ENCODE measurements at places on chromosomes 2 and 18.

DNA sequence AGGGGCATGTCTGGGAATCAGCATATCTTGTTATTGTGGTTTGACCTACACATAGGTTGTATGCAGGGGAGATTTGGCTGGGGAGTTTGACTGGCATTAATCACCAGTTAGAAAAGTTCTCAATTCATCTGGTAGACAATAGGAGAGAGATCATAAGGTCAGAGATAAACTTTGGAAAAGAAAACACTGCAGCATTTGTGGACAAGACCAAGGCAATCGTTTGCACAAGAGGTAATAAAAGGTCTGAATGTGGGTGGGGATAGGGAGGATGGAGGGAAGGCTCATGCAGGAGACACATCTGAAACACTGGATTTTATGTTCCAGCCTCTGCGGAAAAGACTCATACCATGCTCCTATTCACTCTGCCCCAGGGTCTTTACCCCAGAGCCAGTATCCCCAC is 136.9 kb downstream of the MAIP1 start:
- no peak for DNase-seq

DNA sequence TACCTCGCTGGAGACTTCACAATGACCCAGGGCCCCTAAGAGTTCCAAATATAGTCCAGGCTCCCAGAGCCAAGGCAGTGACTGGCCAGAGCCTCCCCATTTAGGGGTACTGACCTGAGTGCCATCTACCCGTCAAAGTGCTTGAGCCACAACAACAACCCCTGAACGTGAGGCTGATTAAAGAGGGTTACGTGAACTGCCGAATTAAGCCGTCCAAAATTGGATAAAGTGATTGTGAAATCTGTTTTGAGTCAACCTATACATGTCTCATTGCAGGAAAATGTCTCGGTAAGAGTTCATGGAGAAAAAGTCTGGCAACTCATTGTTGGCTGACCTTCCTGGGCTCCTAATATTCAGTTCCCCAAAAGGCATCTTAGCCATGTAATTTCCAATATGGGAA is 116.3 kb downstream of the TTC32 start:
- peak; percentile 24 for DNase-seq

- DNase-seq: no peak
Measured at GRCh38 chr2:210474776-210475175, 1.8 kb downstream of the LANCL1 start.

GRCh38 chr18:39025531-39025930 is 1459.9 kb upstream of the CELF4 start:
- no peak for DNase-seq

GRCh38 chr2:232809349-232810124 is 33.2 kb upstream of the KCNJ13 start:
- no peak for DNase-seq

DNA sequence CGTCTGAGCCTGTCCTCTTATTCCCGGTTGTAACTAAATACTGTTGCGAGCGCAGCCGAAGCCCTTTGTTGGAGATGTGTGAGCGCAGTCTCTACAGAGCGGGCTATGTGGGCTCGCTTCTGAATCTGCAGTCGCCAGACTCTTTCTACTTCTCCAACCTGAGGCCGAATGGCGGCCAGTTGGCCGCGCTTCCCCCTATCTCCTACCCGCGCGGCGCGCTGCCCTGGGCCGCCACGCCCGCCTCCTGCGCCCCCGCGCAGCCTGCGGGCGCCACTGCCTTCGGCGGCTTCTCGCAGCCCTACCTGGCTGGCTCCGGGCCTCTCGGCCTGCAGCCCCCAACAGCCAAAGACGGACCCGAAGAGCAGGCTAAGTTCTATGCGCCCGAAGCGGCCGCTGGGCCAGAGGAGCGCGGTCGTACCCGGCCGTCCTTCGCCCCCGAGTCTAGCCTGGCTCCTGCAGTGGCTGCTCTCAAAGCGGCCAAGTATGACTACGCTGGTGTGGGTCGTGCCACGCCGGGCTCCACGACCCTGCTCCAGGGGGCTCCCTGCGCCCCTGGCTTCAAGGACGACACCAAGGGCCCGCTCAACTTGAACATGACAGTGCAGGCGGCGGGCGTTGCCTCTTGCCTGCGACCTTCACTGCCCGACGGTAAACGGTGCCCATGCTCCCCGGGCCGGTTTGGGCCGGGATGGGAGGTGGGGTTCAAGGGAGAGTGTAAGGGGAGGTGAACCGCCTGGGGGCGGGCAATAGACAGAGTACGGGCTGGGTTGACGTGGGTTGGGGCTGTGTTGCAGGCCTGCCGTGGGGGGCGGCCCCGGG is at the start of gene HOXD12:
Gene HOXD12, plus strand, starts transcription at position 68 of the 819 bp plus-strand sequence. Its CDS starts 7 bp downstream, at position 75.
- DNase-seq: peak; percentile 57

DNA sequence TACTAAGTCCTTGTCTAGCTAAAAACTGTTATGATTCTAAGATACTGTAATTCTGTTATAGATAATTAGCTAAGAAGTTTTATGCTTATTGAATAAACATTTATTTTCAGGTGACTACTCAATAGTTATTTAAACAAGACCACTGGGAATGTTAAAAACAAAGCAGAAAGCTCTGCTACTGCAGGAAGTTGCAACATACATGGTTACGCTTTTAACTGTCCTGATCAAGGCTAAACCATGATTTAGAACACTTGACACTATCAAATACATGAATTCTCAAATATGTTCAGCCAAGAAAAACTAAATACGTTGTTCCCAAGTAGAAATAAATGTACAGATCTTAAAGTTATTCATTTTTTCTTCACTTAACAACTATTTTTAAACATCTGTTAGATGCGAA is 263.9 kb downstream of the NCKAP5 start:
- DNase-seq: no peak

- DNase-seq: no peak
Measured at GRCh38 chr2:218831378-218831990, at the start of gene PRKAG3. Gene PRKAG3, minus strand, starts transcription at chr2:218831803.

- no peak for DNase-seq
Measured at GRCh38 chr2:220555961-220556630, 928.7 kb downstream of the SLC4A3 start.

- DNase-seq: no peak
Measured at GRCh38 chr2:157307021-157307420, 18.6 kb downstream of the ERMN start.

DNA sequence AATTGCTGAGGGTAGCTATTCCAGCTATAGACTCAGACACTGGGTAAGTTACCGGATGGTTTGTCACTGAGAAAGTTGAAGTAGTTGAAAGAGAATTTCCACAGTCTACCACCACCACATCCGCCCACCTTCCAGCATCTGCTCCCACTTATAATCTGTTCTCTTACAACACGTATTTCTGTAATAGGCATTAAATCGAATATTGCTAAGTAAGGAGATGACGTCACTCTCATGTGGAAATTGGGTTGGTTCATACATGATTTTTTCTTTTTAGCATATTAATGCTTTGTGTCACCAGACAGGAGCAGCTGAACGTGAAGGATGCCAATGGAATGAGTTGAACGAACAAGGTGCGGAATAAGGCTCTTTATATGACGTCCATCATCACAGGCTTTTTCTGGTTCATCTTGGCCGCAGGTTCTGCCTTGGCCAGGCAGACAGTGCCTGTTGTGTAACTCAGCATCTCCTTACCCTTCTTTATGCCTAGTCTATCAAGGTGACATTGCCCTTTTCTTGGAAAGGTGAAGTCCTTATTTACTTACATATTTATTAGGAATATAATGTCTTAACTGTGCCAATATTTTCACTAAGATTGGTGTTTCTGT is 45.9 kb downstream of the THUMPD2 start:
- no peak for DNase-seq

GRCh38 chr18:77052983-77053309 is 79.6 kb downstream of the MBP start:
- no peak for DNase-seq

GRCh38 chr2:1951586-1951985 is 207.3 kb upstream of the PXDN start:
- DNase-seq: no peak

GRCh38 chr2:160347269-160347863 is 146.2 kb downstream of the RBMS1 start:
- DNase-seq: no peak

GRCh38 chr2:226828191-226828590 is 7.7 kb upstream of the RHBDD1 start:
- DNase-seq: no peak

- DNase-seq: no peak
Measured at GRCh38 chr18:10006311-10006893, 92.6 kb downstream of the VAPA start.

- no peak for DNase-seq
Measured at GRCh38 chr2:102486941-102487702, 14.1 kb downstream of the SLC9A4 start.

- DNase-seq: no peak
Measured at GRCh38 chr2:65437392-65438135, 5.2 kb upstream of the SPRED2 start.

DNA sequence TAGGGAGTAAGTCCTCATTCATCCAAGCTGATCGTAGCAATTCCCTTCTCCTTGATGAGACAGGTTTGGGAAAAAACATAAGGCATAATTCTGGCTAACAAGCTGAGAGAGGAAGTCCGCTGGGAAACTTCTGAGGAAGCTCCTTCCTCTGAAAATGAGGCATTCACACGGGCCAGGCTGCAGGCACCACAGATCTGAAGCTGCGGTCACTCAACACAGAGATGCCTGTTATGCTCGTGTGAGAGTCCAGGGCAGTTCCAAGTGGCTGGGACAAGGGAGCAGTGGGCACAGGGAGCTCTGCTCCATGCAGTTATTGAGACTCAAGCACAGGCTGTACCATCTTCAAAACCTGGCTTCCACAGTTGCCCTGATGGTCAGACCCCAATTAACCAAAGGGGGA is 200.9 kb upstream of the ID2 start:
- no peak for DNase-seq

- DNase-seq: no peak
Measured at GRCh38 chr2:46518861-46519260, 39.5 kb downstream of the TMEM247 start.

- no peak for DNase-seq
Measured at GRCh38 chr2:60533101-60534051, 20.1 kb downstream of the BCL11A start.

DNA sequence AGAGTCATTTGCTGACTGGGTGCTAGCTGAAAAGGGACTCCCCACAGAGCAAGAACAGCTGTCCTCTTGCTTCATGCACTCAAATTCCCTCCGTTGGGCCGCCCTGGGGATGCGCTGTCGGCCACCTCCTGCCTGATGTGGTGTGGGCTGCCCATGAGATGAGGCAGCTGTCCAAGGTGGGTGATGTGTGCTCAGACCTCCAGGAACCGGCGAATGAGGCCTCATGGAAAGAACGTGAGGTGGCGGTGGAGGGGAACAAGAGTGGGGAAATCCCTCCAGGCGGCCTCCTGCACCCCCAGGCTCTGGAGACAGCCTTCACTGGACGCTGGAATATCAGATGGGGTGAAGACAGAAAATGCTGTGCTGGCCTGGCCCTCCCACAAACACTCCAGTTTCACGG is 79.8 kb downstream of the LONRF2 start:
- peak; percentile 52 for DNase-seq

DNA sequence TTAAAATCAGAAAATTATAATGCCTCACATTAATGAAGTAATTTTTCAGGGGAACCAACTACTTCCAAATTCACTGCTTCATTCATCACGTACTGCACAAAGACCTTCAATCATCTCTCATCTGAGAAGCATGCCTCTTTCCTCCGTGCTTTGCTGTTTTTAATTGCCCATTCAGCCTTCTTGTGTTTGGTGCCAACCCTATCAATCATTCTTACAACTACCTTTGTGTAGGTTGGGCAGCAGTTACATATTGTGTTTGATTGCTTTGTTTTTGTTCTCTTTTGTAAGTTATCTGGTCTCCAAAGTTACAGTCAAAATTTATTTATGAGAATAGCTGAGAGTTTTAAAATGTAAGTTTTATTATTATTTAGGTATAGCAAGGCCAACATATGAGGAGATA is 549.0 kb upstream of the SLC8A1 start:
- no peak for DNase-seq

DNA sequence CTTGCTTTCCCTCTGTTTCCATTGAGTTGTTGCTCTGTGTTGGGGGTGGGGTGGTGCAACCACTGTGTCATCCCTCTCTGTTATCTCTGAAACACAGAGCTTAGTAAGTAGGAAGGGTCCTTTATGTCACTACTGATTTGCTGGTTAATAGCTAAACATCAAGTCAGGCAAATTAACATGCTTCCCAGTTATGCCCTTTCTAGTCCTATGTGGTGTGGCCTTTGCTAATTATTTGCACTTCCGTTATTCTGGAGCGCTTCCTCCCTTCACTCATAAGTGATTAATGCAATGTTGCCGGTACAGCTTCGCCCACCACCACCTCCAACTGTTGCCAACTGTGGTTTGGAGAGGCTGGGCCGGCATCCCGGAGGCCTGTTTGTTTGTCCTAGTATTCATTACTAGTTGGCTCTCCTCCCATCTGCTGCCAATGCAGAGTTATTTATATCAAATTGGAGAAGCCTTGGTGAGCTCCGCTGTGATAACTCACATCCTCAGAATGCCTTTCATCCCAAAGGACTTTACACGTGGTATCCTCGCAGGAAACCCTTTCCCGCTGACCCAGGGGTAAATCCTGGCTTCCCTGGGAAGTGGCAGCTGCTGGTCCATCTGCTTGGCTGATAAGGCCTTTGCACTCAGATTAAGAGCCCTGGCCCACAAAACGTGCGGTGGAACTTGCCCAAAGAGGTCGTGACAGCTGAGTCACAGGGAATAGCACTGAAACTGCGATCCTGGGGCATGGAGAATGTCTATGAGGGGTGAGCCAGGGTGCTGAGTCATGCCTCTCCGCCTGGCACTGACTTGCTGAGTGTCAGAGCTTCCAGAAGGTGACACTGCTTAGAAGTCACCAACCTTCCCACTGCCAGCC is 72.0 kb upstream of the ZCCHC2 start:
- peak; percentile 92 for DNase-seq

GRCh38 chr18:62716619-62717168 is 1.4 kb downstream of the PHLPP1 start:
- DNase-seq: peak; percentile 82

GRCh38 chr2:85666435-85667316 is 1.3 kb downstream of the SFTPB start:
- no peak for DNase-seq

DNA sequence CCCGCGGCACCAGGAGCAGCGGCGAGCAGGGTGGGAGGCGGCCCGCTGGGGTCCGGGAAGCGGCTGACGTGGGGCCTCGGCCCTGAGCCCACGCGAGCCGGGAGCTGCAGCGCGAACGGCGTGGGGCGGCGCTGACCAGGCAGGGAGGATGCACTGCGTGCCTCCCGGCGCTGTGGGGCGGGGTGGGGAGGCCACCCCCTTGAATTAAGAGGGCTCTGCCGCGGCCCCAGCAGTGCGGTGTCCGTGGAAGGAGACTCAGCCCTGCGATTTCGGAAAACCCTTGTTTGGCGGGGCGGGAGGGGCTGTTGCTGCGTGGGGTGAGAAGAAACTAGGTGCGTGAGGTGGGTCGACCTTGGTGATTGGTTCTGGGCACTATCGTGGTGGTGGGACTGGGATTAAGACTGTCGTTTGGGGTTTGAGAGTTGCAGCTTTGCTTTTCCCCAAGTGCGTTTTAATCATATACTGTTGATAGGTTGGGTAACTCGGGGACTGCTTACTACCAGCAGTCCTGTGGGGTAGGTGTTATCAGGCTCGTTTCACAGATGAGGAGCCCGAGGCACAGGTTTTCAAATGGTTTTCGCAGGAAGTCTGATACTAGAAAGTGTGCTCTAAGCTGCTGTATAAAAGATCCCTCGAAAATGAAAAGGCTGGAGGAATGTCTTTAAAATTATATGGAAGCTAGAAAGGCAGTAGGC is 722 bp downstream of the ACSL3 start:
- DNase-seq: peak; percentile 58

- no peak for DNase-seq
Measured at GRCh38 chr2:79993144-79993543, 311.4 kb downstream of the LRRTM1 start.

Measured in islet precursor cell (in vitro differentiated cells).